ENCODE measurements at places on chromosomes 12 and 14.

- DNase-seq: peak; percentile 18
Measured at GRCh38 chr14:96001866-96002497, 37.2 kb upstream of the C14orf132 start.

- no peak for DNase-seq
Measured at GRCh38 chr14:91533623-91534022, 23.5 kb upstream of the PPP4R3A start.

GRCh38 chr12:81360916-81361315, 283.0 kb downstream of the ACSS3 start:
- no peak for DNase-seq

GRCh38 chr12:102481705-102482425, 1.5 kb upstream of the IGF1 start:
- DNase-seq: no peak

DNA sequence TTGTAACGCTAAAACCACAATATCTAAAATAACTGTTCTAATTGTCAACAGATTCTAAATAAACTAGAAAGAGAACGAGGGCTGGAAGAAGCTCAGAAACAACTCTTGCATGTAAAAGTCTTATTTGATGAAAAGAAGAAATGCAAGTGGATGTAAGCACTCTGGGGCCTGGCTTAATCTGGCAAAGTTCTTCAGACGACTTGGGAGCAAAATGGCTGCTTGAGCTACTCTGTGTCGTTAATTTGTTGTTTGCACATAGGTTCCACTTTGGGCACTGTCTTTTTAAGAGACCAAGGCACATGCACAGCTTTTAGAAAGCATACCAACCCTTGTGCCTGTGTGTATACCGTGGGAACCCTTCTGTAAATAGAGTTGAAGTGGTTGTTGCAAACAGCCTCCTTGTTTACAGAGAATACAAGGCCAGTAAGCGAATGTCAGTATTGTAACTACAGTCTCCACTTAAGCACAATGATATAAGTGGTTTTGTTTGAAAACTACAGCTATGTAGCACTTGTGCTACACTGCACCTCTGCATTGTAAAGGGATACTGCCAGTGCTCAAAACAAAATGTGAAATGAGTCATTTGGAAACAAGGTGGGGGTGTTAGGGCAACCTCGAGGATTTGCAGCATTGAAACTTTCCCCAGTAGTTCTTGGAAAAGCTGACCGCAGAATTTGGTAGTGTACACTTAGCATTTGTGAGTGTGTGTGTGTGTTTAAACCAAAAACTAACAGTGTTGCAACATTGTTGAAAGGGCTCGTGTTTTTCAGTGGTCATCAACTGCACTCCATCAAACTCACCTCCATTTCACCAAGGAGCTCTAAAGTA, 154.3 kb downstream of the CEP83 start:
- DNase-seq: peak; percentile 52

- no peak for DNase-seq
Measured at GRCh38 chr14:97306133-97306759, 509.1 kb downstream of the VRK1 start.

DNA sequence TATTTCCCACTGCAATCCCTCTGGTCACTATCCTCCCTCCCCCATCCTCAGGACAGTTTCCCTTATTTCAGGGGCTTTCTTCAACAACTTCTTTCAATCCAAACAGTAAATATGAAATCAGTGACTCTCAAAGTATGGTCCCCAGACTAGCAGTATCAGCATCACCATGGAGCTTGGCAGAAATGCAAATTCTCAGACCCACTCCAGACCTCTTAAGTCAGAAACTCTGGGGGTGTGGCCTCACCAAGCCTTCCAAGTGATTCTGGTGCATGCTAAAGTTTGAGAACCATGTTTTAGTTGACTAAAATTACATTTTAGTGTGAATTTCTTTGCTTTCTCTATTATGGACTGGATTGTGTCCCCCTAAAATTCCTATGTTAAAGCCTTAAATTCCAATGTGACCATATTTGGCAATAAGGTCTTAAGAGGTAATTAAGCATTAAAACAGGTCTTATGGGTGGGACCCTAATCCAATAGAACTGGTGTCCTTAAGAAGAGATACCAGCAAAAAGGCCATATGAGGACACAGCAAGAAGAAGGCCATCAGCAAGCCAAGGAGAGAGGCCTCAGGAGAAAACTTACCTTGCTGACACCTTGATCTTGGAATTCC, 23.2 kb downstream of the ATP2B1 start:
- no peak for DNase-seq

DNA sequence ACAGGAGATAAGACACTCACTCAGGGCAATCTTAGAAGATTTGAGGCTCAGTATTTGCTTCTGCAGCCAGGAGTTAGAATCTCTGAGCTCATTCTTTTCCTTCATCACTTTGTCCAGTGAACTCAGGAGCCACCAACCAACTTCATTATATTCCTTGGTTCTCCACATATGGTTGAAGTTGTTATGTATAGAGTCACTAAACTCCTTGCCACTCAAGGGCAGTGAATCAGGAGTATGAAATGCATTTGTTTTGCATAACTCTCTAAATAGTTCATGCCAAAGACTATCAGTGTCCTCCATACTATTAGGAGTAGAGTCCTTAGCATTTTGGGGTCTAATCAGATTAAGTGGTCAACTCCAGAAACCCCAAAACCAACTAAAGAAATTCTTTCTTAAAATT, 150.6 kb downstream of the CCDC59 start:
- peak; percentile 8 for DNase-seq

- DNase-seq: no peak
Measured at GRCh38 chr12:104582739-104583138, 126.0 kb downstream of the CHST11 start.

GRCh38 chr12:104473374-104473983, 16.7 kb downstream of the CHST11 start:
- no peak for DNase-seq

DNA sequence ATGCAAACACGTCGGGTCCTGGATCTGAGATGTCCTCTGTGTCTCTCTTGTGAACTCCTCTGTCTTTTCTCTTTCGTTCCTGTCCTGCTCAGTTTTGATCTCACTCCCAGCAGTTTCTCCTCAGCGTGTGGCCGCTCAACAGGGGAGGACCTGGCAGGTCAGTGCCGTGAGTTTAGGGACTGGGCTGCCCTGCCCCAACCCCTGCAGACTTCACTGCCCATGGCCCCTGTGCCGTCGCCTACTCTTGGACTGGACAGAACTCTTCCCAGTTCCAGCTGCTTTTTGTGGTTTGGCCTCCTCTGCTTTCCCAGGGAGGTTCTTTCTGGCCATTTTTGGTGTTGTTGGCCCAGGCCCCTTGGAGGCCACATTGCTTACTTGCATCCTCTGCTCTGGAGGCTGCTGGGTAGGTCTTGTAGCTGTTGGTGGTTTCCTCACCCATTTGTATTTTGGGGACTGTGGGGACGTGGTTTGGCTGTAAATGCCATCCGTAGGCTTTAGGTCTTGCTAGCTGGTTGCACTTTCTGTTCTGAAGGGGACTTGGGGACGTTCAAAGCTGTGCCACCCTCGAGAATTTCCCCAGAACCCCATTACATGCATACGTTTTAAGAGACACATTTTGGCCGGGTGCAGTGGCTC, 20.0 kb upstream of the DNAH10 start:
- DNase-seq: no peak

- DNase-seq: peak; percentile 91
Measured at GRCh38 chr12:2284857-2285256, 232.1 kb downstream of the CACNA1C start.

DNA sequence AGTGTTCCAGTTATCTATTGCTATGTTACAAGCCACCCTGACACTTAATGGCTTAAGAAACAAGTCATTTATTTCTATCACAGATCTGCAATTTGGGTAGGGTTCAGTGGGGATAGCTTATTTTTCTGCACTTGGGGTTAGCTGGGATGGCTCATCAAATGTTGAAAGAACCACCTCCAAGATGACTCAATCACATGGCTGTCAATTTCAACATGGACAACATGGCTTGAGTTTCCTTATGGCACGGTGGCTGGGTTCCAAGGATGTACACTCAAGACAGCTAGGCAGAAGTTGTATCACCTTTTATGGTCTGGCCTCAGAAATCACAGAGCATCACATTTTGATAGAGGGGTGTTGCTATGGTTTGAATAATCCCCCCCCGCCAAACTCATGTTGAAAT, 24.5 kb upstream of the IGF1 start:
- DNase-seq: no peak

- no peak for DNase-seq
Measured at GRCh38 chr12:108966378-108967151, 54.3 kb downstream of the SVOP start.

DNA sequence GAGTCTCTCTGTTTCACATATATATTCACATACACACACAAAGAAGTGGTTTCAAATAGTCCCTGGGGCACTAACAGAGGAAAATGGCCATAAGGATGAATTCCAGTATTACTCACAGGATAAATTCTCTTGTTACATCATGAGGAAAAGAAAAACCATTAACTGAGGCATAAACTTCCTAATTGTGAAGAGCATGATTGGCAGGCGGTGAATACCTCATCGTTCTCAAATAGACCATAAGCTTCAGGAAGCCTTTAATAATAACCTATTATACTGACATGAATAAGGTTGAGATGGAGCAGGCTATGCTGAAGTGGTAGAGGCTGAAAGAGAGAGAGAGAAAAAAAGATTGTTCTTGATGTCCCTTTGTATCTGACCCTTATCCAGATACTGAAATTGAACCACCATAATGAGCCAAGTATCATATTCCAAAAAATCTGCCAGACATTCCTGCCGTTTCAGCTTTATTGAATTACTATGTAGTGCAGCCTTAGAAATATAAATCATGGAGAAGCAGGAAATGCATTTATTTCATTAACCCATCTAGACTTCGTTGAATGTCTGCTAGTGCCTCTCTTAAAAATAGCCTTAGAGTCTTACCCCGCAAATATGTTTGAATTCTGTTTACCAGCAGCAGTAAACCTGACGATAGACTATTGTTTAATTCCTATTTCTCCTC, 86.8 kb downstream of the NUAK1 start:
- DNase-seq: peak; percentile 46

GRCh38 chr14:89202413-89203190, 214.4 kb downstream of the FOXN3 start:
- DNase-seq: no peak

DNA sequence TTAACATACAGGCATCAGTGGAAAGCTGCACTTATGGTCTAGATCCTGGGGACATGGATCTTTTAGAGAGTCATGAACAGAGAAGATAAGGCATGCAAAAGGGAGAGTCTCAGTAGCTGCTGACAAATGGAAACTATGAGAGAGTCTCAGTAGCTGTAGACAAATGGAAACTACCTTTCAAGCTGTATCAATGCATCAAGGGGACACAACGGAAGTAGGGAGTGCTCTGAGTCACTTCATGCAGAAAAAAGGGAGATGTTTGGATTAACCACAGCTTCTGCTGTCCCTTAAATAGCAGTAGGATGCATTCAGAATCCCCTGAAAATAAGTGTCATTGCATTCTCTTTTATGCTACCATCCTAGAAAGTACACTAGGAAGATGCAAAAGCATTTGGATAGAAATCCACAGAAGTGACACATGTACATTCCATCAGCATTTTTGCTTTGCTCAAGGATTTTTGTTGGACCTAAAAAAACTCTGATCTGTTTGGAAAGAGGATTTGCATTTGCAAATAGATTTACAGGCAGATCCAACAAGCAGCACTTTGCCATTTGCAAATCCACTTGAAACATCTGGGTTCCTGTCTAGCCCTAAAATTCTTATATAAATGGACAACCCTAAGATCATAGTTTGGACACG, 227.5 kb upstream of the LMO3 start:
- no peak for DNase-seq

DNA sequence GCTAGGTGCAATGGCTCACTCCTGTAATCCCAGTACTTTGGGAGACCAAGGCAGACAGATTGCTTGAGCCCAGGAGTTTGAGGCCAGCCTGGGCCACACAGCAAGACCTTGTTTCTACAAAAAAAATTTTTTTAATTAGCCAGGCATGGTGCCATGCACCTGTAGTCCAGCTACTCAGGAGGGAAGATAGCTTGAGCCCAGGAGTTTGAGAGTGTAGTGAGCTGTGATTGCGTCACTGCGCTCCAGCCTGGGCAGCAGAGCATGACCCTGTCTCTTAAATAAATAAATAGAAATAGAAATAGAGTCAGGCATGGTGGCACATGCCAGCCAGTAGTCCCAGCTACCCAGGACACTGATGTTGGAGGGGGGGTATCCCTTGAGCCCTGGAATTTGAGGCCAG, 36.7 kb upstream of the CLIP1 start:
- DNase-seq: no peak

- no peak for DNase-seq
Measured at GRCh38 chr14:52598568-52598967, 45.9 kb downstream of the GPR137C start.

DNA sequence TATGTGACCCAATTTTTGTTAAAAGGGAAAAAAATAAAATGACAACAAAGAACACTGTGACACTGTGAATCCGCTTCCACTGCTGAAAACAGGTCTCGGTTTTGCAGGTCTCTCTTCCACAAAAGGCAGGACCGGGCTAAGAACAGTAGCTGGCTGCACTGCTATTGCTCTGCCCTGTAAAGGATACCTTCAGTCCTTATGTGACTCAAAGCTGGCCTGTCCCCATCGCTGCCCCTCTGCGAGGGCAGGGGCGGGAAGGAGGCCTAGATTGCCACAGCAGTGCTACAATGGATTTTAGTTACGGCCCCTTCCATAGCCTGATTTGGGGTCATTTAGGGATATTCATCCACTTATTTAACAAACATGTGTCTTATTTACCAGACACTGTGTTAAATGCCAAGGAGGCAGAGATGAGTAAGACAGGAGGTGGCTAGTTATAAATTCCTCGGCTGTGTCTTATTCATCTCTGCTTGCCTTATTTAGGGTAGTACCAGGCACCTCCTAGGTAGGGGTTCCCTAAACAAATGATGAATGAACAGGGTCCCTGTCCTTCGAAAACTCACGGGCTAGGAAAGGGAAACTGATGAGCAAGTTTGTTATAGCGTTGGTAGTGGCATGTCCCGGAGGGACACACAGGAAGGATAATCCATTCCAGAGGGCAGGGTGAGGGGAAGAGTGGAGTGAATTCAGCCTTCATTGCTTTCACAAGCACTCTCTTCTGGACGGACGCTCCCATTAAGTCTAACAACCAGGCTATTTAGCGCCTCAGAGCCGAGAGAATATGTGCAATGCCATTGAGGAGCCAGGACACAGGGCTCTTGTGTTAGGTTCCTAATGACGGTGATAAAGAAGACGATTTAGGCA, 73.3 kb downstream of the EID3 start:
- DNase-seq: no peak

DNA sequence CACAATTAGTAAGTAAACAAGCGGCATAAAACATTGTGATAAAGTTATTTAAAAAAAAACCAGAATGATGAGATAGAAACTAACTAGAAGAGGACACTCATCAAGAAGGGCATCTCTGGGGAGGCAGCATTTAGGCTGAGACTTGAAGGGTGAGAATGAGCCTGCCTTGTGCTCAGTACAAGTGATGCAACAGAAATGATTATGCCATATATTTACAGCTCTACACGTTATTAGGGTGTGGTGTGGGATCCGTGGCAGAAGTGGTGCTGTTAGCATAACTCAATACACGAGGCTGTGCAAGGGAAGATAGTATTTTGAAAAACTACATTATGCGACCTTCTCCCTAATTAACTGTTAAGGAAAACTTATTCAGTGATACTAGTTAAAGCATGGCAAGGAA, 178.5 kb upstream of the ATF7IP start:
- no peak for DNase-seq
